ENCODE measurements at places on chromosomes 4 and X.

DNA sequence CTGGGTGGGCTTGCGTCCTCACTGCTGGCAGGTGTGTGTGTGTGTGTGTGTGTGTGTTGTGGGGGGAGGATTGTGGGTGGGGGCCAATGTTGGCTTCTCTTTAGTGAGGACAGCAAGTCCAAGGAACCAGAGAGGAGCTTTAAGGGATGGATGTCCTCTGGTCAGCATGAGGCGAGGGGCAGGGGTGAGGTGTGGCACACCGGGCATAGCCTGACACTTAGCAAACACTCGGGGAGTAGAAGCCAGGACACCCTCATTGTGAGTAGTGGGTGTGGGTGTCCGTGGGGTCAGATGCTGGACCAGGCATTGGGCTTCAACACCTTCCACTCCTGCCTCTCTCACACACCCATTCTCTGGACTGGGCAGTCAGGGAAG, 2.8 kb downstream of the SORCS2 start:
- no peak for DNase-seq

DNA sequence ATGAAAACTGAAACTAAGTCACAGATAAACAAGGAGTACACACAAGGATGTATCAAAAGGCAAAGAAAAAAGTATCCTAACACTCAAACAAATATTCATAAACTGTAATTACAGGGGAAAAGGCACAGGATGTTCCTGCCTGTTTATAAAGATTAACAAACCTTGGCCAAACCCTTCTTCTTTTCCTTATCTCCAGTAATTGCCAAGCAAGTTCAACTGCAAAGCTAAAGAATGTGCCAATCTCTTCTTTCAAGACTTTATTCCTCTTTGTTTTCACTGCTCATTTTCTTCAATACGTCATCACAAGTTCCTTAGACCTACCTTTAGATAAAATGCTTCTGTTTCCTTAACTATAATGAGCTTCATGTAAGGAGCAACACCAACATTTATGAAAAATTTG, 171.2 kb downstream of the AMELX start:
- DNase-seq: no peak

- DNase-seq: no peak
Measured at GRCh38 chrX:22015139-22015750, 16.9 kb upstream of the PHEX start.

DNA sequence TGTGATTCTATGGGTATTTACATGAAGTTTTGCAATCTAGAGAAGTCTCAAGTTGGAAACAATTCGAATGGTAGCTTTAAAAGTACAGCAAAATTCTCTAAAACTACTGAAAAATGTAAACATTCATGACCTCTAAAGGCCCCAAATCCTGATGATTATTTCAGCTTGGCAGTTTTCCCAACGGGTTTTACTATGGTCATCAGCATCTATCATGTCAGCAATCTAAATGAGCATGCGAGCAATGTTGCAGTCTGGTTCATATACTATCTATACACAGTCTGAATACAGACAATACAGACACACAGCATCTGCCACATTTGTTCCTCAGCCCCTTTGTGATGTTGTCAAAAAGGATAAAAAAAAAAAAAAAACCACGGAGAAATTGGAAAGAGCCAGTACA, 790.3 kb upstream of the HTR2C start:
- DNase-seq: no peak

DNA sequence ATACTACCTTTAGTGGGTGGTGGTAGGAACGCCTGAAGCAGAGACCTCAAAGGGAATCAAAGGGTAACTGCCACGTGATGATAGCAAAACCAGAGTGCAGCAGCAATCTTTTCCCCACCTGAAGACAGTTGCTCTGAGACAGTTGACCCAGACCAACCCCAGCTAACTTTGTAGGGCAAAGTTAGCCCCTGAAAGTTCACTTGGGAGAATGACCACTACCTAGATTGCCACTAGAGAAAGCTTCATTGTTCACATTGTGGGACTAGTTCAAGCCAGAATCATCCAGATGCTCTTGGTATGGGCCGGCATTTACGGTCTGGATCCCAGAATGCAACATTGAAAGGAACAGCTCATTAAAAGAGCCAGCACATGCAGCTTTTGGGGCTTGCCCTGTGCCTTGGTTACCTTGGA, 4.1 kb downstream of the SEPTIN6 start:
- DNase-seq: no peak

GRCh38 chr4:61866378-61867030, 666.4 kb downstream of the ADGRL3 start:
- DNase-seq: no peak

GRCh38 chrX:150664290-150664689, 28.9 kb upstream of the MTMR1 start:
- no peak for DNase-seq

- no peak for DNase-seq
Measured at GRCh38 chr4:184288451-184289178, 70.9 kb upstream of the ENPP6 start.

- DNase-seq: no peak
Measured at GRCh38 chr4:129455482-129455881, 359.5 kb downstream of the C4orf33 start.

- no peak for DNase-seq
Measured at GRCh38 chrX:49266523-49267445, 2.3 kb upstream of the FOXP3 start.

- DNase-seq: no peak
Measured at GRCh38 chrX:97060020-97060419, 176.3 kb downstream of the RPA4 start.

GRCh38 chr4:6372649-6373525, 99.5 kb downstream of the PPP2R2C start:
- no peak for DNase-seq

- no peak for DNase-seq
Measured at GRCh38 chr4:138399081-138399480, 156.9 kb upstream of the SLC7A11 start.

GRCh38 chr4:13539047-13539618, 5.2 kb downstream of the NKX3-2 start:
- DNase-seq: no peak

DNA sequence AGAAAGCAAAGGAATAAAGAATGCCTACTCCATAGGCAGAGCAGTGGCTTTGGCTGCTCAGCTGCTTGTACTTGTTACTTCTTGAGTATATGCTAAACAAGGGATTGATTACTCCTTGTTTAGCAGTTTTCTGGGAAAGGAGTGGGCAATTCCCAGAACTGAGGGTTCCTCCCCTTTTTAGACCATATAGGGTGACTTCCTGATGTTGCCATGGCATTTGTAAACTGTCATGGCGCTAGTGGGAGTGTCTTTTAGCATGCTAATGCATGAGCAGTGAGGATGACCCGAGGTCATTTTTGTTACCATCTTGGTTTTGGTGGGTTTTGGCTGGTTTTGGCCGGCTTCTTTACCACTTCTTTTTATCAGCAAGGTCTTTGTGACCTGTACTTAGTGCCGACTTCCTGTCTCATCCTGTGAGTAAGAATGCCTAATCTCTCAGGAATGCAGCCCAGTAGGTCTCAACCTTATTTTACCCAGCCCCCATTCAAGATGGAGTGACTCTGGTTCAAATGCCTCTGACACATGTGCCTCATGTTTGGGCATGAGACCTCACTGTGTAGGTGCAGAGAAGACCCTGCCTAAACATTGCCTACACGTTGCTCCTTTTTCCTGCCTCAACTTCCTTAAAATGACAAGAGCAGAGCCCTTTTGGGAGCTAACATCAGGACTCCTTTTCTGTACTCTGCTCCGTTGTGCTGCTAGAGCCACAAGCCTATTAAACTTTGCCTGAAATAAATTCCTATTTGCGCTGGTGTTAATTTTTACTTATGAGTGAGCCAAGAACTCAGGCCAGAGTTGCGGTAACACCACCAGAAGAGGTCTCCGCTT, 21.0 kb upstream of the UBA6 start:
- DNase-seq: no peak

- no peak for DNase-seq
Measured at GRCh38 chrX:13220916-13221315, 98.9 kb downstream of the ATXN3L start.

DNA sequence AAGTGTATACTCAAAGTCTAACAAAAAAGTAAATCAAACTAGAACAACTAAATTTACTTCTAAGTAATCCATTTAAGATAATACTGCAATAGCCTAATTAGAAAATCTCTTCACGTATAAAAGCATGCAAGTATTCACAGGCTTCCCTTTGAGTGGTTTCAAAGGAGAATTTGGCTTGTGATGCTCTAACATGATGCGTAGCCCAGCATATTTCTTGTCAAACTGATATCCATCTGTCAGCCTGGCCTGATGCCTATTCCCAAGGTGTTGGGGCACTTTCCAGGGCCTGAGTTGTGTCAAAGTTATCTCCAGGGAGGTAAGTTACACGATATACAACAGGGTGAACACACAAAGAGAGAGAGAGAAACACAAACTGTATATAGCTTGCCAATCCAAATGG, 287.0 kb upstream of the MAGEB18 start:
- no peak for DNase-seq

GRCh38 chr4:153555730-153556434, 89.7 kb downstream of the TMEM131L start:
- no peak for DNase-seq

DNA sequence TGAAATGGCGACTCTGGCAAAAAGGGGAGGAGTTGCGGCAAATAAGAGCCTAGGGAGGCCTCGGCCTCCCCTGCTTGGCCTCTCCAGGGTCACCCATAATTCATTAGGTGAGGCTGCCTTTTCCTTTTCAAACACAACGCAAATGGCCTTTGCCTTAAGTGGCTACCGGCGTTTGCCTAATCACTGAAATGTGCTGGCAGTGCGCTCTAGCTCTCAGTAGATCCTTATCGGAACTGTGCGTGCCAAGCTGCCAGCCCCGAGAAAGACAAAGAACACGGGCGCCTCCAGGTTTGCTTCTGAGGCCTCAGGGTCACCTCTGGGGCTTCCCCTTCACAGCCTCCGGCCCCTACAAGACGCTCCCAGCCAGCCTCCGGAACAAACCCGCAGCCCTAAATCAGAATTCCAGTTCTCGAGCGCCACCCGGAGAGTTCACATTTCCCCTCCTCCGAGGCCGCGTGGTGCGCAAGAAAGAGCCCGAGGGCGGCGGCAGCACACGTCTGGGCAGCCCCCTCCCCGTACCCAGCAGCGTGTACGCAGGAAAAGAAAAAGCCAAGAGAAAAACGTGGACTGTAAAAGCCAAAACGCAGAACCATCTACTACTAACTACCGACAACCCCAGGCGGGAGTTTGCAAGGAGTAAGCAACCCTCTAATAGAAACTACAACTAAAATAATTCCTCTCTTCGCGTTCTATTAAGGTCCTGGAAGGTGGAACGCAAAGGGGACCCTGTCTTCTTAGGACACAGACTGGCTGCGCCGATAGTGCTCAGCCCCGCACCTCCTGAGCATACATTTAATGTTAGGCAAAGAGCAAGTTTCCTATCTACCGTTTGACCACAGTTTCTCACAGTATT, 76.5 kb upstream of the BCOR start:
- peak; percentile 49 for DNase-seq

GRCh38 chr4:141659539-141659938, 23.2 kb downstream of the IL15 start:
- DNase-seq: no peak

- no peak for DNase-seq
Measured at GRCh38 chr4:162406637-162407365, 243.0 kb upstream of the FSTL5 start.

- no peak for DNase-seq
Measured at GRCh38 chrX:123455693-123456092, 271.6 kb downstream of the GRIA3 start.

GRCh38 chrX:33188286-33188685, 23.1 kb downstream of the DMD start:
- no peak for DNase-seq

DNA sequence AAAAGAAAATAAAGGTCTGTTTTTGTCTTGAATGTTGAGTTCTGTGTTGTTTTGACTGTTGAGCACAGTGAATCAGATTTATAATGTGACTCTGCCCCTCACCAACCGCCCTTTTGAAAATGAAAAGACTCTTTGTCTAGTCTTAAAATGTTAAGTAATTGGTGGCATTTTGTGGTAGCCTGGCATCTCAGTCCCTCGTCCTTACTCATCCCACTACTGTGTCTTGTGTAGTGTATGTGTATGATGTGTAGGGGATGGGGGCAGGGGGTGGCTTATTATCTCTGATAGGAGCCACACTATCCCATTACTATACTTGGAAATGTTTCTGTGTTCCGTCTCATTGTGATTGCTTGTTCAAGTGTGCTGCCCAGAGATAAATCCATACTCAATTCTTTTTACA, 12.2 kb downstream of the KLHL34 start:
- DNase-seq: no peak

DNA sequence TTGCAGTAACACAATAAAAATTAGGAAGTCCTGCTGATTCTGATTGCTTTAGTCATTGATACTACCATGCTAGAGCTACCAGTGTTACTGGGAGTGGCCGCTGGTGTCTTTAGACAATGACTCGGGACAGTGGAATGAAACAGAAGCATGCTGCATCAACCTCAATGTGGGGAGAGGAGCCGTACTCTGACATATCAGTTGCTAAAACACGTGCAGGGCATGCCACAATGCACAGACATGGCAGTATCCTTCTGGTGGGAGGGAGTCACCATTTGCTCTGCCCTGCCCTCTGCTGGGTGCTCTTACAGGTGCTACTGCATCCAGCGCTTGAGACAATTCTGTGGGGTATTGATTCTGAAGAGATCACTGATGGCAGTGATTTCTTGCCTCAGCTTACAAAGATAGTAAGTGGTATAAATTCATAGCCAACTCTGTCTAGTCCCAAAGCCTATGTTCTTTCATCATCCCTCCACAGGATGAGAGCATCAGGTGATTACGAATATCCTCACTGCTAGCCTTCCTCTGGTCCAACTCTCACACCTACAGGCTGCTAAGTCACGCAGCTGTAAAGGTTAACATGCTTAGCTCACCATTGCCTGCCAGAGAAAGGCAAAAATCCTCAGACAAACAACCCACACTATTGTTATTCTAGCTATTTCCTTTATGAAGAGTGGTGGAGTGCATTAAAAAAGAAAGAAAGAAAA, 43.7 kb downstream of the NSG1 start:
- DNase-seq: peak; percentile 19

- DNase-seq: no peak
Measured at GRCh38 chr4:38621028-38621684, 42.8 kb upstream of the KLF3 start.

GRCh38 chrX:10636337-10636736, 16.0 kb upstream of the MID1 start:
- DNase-seq: no peak

DNA sequence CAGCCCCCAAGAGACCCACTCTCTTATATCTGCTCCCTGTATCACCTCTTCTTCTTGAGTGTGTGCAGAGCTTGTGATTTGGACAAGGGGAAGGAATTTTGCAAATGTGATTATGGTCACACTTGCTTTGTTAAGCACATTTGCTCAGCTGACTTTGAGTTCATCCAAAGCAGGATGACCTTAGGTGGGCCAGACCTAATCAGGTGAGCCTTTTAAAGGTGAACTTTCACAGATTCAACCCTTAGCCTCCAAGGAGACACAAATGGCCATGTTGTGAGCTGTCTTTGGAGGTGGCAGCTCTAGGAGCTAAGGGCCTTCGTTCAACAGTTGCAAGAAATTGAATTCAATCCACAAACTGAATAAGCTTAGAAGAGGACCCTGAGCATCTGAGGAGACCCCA, 147.8 kb downstream of the DEFB131A start:
- DNase-seq: no peak

- no peak for DNase-seq
Measured at GRCh38 chrX:17848545-17849265, 12.4 kb downstream of the RAI2 start.

GRCh38 chr4:57080781-57081650, 29.2 kb downstream of the IGFBP7 start:
- no peak for DNase-seq
